Stimulated activated naive CD8-positive, alpha-beta T cell treated with anti-CD3 and anti-CD28 coated beads, Interleukin-15, Interleukin-2, amounts not matched to agents 100 U/mL and 50 U/mL, for 24 hours (primary cell): ENCODE measurements at places on chromosomes 1 and 21.

DNA sequence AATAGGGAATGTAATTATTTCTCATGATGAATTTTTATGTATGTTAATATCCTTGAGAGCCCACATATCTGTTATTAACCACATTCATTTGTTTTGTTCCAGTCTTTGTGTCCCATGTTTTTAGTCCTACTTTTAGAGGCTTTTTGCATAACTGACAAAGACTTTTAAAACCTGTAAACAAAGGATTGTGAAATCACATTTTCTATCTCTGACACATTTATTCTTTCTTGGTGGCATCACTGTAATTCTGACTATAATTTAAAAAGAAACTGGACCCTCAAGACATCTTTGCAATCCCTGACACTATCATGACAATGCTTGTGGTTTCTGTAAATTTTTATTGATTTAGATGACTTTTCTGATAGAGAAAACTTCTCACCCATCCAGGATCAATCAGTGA, 313.1 kb downstream of the SIPA1L2 start:
- DNase-seq: no peak

DNA sequence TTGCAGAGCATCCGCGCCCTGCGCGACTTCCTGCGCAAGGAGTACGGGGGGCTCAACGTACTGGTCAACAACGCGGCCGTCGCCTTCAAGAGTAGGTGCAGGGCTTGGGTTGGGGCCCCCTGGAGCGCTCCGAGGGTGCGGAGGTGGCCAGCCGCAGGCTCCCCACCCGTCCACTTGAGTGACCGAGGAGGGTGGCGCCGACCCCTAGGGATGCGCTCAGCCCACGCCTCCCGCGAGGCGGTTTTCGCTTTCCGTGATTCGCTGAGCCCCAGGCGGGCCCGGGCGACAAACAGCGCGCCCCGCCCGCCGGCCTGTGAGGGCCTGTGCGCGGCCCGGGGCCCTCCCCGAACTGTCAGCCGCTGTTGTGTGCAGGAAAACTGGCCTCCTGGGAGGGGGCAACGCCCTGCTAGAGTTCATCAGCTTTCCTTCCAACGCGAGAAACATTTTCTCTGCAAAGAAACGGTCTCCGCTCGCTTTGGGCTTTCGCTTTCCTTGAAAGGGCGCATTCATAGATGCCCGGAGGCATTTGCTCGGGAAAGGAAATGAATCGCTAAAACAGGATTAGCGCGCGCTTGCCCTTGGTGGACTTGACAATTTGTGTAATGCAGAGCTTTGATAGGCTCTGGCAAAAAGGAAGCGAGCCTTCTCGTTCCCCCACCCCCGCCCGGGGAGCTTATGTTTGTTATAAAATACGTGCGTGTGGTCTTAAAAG, 668 bp downstream of the CBR3 start:
- peak; percentile 65 for DNase-seq

DNA sequence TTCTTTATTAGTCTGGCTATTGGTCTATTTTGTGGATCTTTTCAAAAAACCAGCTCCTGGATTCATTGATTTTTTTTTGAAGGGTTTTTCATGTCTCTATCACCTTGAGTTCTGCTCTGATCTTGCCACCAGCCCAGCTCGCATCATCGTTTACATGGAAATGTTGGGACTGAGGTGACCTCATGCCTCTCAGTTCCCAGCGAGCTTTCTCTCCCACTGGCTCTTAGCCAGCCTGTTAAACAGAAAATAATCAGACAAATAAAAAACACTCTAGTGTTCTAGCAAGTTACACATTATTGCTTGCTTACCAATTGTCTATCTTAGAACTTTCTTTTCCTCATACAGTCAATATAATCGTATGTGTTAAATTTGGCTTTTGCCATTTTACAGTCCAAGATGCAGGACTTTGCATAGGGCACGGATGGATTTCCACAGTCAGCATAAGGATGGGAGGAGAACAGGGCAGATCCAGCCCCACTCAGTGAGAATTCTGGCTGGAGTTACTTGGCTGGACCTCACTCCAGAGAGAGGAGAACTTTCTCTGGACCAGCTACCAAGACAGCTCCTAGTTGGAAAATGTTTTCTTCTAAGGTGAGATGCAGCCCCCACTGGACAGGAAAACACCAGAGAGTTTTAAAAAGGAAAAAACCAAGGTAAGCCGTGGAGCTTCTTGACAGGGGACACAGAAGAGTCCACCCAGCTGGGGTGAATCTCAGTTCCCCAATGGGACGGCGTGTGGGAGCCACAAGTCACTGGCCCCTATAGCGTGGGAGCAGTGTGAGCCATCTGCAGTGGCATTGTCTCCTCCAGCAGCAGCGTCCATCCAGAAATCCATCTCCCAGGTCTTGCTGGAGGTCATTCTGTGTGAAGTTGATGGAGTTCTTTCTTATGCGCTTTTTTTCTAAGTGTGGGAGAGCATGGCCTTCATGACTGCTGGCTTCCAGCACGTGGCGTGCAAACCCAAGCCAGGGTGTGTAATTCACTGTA, 17.6 kb downstream of the PGBD2 start:
- DNase-seq: no peak

- no peak for DNase-seq
Observed at GRCh38 chr1:31642366-31642765, 2.3 kb downstream of the PEF1 start.

DNA sequence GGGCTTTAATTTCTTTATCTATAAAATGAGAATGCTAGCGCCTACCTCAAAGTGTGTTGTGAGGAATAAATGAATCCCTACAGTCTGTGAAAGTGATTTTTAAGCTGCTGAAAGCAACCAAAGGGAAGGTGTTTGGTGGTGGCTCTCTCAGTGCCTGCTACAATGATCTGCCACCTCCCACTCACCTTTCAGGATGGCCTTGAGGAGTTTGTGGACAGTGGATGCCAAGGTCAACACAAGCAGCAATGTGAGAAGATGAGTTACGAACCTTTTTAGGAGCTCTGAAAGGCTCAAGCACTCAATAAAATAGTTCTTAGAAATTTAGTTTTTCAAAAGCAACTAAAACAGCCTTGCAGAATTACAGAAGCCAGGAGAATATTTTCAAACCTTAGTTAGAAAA, 176.6 kb upstream of the DPT start:
- no peak for DNase-seq

GRCh38 chr21:31873696-31874599, 1.1 kb downstream of the HUNK start:
- peak; percentile 79 for DNase-seq

DNA sequence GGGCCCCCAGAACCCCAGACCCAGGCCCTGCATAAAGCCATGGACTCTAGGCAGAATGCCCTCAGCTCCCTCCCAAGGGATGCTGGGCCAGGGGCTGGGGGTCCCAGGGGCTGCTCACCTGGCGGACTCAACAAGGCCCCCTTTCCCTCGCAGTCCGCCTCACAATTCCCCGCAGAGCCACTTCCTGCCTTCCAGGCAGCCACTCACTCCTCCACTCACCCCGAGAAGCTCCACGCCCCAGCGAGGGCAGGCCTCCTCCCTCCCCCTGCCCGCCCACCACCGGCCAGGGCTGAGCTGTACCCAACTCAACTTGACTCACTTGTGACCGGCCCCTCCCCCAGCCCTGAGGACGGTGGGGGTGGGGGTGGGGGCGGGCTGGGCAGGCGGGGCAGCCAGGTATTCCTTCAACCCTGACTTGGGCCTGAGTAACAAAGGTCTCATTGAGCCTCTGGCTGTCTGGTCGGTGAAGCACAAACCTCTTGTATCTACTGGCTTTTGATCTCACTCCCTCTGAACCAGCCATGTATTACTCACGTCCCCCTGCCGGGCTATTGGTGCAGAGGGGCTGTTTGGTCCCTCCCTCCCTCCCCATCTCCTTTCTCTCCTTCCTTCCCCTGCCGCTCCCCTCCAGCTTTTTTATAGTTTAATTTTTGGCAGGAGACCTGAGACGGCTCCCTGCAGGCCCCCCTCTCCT, 5.9 kb downstream of the BLACAT1 start:
- peak; percentile 40 for DNase-seq

GRCh38 chr1:205699416-205699815, 19.1 kb upstream of the SLC45A3 start:
- DNase-seq: no peak

GRCh38 chr1:244955661-244956060, 91.3 kb upstream of the HNRNPU start:
- DNase-seq: no peak
